ENCODE measurements at places on chromosomes 4 and X.

DNA sequence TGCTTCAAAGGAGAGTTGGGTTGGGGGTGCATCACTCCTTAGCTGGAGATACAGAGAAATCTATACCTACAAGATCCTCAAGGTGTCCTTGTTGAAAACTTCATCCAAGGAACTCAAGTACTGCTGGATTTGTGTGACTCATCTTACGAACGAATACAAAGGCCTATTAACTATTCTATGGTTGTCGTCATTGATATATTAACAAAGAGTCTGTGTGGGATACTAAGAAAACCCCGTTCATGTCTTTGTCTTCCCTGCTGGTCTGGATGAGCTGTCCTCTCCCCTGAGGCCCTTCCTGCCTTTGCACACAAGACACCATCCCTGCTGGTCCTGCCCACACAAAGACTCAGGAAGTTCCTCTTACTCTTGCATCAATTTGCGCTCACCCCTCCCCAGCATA, 54.9 kb upstream of the IRF2 start:
- no peak for DNase-seq

- no peak for DNase-seq
Observed at GRCh38 chr4:27701606-27702005, 841.0 kb downstream of the STIM2 start.

DNA sequence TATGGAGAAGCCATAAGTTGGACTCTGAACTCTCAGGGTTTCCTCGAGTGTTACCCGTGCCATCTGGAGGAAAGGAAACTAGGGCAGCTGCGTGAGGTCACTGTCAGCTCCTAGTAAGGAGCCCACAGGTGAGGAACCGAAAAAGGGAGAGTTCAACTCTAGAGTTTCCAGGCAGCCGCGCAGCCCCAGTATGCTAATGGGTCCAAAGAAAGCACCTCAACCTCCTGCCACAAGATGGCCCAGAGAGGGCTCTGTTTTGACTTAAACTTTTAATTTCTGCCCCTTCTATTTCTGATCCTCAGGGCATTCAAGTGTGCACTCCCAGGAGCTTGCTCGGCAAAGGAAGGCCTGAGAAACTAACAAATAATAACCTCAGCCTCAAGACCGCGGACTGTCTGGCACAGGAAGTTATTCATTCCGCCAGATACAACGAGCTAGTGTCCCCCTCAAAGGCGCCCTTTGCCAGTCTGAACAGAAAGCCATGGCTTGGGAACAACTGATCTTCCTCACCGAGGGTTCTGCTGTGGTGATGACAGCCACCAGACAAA, 13.9 kb downstream of the SCARB2 start:
- no peak for DNase-seq

DNA sequence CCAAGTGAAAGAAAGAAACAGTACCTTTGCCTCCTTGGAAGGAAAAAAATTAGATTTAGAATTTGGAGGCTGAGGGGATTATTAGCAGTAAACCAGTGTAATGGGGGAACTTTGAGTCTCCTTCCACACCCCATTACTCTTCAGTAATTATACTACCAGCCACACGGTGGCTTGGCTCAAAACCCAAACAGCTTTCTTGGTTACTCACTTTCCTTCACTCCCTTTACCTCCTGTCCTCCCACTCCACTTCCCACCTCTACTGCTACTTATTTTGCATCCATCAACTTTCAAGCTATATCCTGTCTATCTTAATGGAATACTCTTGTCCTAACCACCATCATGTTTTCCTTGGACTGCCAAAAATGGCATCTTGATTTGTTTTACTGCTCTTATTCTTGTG, 310.6 kb upstream of the AADAT start:
- DNase-seq: no peak

- DNase-seq: no peak
Observed at GRCh38 chrX:6517376-6517775, 17.5 kb downstream of the VCX3A start.
